Epithelial cell of alveolus of lung (primary cell): ENCODE measurements at places on chromosomes 12 and 14. TPM values are rescaled to one million over a fixed set of nuclear protein-coding genes. Genes with fewer than 3 reads are reported as not detected.

Gene ADIPOR2
- 24.8 and 41.1 TPM in 2 replicates for total RNA-seq

Gene KRT85
- total RNA-seq = not detected in 2 replicates

Gene ESRRB
- not detected in 2 replicates for total RNA-seq

Gene RNF212B
- total RNA-seq = not detected in 2 replicates

Gene PGAM5
- 22.4 and 33.9 TPM in 2 replicates for total RNA-seq

Gene ABCB9
- total RNA-seq = 10.9 and 12.9 TPM in 2 replicates

Gene SYNE3
- total RNA-seq = 5.3 and 6.5 TPM in 2 replicates

Gene DBX2
- total RNA-seq = not detected in 2 replicates

Gene PYGL
- total RNA-seq = 32.3 and 52.2 TPM in 2 replicates
